ENCODE measurements at places on chromosomes 12 and 14. TPM values are rescaled to one million over a fixed set of nuclear protein-coding genes. Genes with fewer than 3 reads are reported as not detected.
A peak's percentile ranks its signal among the peaks of the same experiment; 100 is the strongest.

GRCh38 chr12:107492393-107493134 lies 193.0 kb upstream of the PWP1 start:
- no peak for DNase-seq

DNA sequence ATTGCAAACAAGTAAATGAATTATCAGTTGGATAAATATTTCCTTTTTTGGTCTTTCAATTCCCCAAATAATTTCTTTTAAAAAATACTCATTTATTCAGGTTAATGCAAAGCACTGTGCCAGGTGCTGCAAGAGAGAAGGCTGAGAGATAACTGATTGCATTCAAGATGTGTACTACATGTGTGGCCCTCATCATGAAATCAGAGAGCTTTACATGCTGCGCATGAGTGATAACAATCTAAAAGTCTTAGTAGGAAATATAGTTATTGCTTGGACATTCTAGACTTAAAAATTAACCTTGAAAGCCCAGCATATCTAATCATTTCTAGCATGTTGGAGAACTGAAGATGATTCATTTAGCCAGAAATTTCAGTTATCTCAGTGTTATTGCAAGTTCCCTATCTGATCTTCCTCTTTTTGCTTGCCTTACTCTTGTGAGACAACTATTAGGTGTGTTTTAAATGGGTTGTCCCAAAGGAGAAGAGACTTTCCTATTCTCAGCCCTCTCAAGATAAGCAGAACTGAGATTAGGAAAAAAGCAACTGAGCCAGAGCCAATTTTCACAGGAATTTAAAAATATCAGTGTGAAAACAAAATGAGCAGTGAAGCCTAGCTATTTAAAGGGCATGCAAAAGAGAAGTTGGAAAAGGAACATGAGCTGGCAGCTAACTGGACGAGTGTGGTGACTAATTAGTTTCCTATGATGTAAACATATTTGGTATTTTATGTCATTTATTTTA lies 60.9 kb downstream of the PLEKHA5 start:
- DNase-seq = peak; percentile 80

DNA sequence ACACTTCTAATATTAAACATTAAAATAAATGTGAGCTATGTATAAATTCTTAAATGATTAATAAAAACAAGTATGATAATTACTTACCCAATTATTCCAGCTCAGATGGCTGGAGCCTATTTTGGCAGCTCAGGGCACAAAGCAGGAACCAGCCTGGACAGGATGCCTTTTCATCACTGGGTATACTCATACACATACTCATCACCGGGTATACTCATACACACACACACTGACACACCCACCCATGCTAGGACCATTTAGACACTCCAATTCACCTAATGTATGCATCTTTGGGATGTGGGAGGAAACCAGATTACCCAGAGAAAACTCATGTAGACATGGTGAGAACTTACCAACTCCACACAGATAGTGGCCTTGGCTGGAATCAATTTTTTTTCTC lies 57.9 kb upstream of the CNOT2 start:
- peak; percentile 13 for DNase-seq

DNA sequence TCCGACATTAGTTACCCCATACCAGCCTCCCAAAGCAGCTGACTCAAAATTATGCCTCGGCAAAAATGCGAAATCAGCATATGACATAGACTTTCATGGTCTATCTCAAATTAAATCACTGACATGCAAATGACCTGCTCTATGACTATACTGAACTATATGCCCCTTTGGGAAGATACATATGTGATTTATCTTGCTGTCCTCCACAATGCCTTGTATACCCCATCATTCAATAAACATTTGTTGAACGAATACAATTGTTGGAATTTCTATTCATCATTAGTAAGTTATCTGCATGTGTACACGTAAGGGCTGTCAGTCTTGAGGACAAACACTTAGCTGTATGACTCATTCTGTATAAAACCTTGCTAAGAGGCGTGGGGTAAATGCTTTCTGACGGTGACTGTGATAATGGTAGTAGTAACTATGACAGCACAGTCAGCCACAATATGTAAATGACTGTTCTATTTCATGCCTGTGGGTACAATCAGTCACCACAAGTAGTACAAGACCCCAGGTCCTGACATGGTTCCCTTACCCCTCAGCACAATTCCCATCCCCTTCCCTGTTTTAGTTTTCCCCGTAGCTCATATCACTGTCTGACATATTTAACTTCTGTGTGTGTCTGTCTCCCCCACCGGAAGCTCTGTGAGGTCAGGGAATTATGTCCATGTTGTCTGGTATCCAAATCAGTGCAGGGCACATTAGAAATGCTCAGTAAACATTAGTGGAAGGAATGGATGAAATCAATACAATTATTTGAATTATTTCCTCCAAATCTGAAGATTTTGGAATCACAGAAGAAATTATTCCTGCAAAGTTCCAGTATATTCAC lies 42.8 kb downstream of the STXBP6 start:
- peak; percentile 97 for DNase-seq

DNA sequence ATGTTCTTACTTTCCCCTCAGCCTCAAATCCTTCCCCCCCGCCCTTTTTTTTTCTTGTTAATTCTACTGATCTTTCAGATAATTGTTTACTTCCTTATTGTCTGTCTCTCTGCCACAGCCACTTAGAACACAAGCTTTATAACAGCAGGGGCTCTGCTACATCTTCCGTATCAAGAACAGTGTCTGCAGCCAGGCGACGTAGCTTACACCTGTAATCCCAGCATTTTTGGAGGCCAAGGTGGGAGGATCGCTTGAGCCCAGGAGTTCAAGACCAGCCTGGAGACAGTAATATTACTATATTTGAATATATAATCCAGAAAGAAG lies 5.4 kb downstream of the SOS2 start:
- no peak for DNase-seq

- DNase-seq = no peak
Measured at GRCh38 chr12:65122703-65123102, 1.6 kb upstream of the WIF1 start.

- DNase-seq = peak; percentile 24
Measured at GRCh38 chr12:117985182-117985581, 16.4 kb upstream of the KSR2 start.

- DNase-seq = peak; percentile 41
Measured at GRCh38 chr12:47155457-47156166, 75.9 kb upstream of the AMIGO2 start.

The FGD4 gene
- total RNA-seq = 3.5 TPM

The VRTN gene
- not detected for total RNA-seq

The TMEM179 gene
- total RNA-seq = not detected

The GNB3 gene
- total RNA-seq = 3.2 TPM

Measured in GM23248 (cell line).